Myocyte (in vitro differentiated cells): ENCODE measurements at places on chromosomes 5 and 9. TPM values are rescaled to one million over a fixed set of nuclear protein-coding genes. Genes with fewer than 3 reads are reported as not detected.
A peak's percentile ranks its signal among the peaks of the same experiment; 100 is the strongest.

- peak; percentile 46 for DNase-seq
Measured at GRCh38 chr9:104907278-104907951, 20.5 kb downstream of the ABCA1 start.

DNA sequence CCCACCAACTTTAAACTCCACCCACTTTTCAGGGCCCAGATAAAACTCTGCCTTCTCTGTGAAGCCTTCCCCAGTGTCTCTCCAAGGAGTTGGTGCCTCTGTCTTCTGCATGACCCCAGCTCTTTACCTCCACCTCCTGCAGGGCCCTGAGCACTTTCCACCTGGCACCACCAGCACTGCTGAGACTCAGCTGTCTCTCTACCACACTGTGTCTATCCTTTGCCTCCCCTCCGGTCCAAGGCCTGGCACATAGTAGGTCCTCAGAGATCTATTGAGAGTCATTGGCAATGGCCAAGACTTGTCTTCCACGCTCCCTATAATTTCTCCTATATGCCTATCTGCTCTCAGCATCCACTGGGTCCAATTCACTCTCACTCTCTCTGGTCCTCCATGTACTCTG lies 12.9 kb upstream of the GABBR2 start:
- DNase-seq: no peak

DNA sequence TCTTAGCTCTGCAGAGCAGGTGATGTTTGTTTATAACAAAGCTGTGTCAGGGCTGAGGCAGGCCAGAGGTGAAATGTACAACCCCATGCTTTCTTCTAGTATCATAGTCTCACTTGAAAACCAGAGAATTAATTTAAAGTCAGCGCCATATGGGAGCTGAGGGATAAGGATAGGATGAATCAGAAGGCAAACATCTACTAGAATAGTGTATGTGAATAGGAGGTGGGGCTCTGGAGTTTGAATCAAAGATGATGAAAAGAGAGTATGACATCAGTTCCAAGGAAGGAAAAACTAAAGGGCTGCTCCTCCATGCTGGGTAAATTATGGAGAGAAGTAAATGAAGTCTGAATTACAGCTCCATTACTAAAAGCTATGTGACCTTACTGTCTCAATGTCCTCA lies 441.5 kb downstream of the RASEF start:
- no peak for DNase-seq

- DNase-seq: no peak
Measured at GRCh38 chr9:136385015-136385414, 11.5 kb upstream of the CARD9 start.

GRCh38 chr5:126435714-126436113 lies 12.5 kb downstream of the GRAMD2B start:
- DNase-seq: no peak

DNA sequence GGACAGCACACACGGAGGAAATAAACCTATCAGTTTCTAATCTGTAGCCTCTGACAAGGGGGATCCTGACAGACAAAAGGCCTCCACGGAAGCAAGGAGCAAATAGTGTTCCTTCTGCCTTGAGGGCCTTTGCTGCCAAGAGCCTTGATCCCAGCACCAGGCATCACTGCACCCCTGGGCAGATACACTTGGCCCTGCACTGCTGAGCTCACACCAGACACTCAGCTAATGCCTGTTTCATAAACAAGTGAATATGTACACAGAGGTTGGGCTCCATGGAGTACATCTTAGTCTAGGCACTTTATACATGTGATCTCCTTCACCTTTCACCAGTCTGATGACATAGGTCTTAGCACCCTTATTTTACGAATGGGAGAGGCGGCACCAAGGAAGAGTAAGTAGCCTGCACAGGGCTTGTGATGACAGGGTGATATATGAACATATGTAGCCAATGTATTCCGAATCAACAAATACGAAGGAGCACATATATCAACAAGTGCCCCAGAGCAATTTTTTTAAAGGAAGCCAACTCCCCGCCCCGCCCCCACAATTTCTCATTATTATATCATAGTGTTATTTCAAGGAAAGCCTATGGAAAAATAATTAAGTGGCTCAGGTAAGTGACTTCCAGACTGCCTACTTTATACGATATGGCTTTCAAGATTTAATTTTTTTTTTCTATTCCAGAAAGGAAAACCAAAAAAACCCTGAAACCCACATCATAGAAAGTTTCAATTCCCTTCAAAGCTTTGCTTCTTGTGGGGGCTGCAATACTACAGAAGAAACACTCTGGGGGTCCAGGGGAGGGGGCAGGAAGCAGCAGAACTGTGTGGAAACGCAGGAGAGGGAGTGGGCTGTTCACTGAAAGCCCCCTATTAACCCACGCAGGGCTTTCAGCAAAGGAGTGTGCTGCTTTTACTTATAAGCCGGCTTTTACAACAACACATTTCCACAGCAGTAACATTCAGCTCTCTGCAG lies 32.0 kb downstream of the CDC14B start:
- DNase-seq: no peak

- DNase-seq: no peak
Measured at GRCh38 chr5:67515762-67516161, 319.2 kb upstream of the CD180 start.

GRCh38 chr5:43045236-43045635 lies 5.1 kb upstream of the ANXA2R start:
- DNase-seq: no peak

- peak; percentile 74 for DNase-seq
Measured at GRCh38 chr5:171494452-171495121, 75.1 kb downstream of the FGF18 start.

DNA sequence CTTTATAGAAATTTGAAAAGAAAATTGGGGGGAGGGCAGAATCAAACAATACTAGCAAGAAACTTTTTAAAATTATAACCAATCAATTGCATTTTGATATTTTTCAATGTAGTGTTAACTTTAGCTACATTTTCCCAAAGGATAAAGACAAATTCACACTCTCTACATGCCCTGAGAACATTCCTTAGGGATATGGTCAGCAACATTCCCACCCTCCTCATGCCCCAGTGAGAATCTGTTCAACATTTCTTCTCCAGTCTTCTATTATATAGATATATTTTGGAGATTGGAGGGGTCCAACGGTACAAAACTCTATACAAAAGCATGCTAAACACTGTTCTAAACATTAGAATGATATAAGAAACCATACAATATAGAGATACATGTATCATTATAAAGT lies 11.6 kb upstream of the PRR16 start:
- DNase-seq: no peak

DNA sequence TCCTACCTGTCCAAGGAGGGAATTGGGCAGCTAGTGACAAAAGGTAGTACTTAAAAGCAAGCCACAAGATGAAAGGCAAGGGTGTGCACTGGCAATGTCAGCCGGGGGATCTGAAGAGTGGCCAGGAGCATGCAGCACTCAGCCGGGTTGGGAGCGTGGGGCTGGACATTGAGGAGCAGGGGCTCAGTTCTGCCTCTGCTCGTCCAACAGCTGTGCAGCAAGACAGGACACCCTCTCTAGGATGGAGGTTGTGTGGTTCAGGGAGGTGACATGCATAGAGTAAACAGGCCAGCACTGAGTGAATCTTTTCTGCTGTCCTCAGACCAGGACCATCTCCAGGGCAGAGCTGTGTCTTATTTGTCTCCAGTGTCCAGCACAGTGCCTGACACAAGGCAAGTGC lies 235.3 kb downstream of the CRB2 start:
- DNase-seq: no peak

- DNase-seq: no peak
Measured at GRCh38 chr5:95923918-95924544, 37.6 kb downstream of the ELL2 start.

The PCSK1 gene
- 0.16 and 1.8 TPM in 2 replicates for total RNA-seq

The FYB1 gene
- total RNA-seq: not detected in 2 replicates

The INSL4 gene
- total RNA-seq: not detected in 2 replicates

The LCN15 gene
- not detected in 2 replicates for total RNA-seq

The TRPM3 gene
- 0.36 and 0.45 TPM in 2 replicates for total RNA-seq

The SUSD1 gene
- total RNA-seq: 3.3 and 7.1 TPM in 2 replicates

The SPINK4 gene
- not detected in 2 replicates for total RNA-seq

The SELENOP gene
- total RNA-seq: 45.9 and 84.9 TPM in 2 replicates
